ENCODE measurements at places on chromosomes 1 and 21.
A peak's percentile ranks its signal among the peaks of the same experiment; 100 is the strongest.

DNA sequence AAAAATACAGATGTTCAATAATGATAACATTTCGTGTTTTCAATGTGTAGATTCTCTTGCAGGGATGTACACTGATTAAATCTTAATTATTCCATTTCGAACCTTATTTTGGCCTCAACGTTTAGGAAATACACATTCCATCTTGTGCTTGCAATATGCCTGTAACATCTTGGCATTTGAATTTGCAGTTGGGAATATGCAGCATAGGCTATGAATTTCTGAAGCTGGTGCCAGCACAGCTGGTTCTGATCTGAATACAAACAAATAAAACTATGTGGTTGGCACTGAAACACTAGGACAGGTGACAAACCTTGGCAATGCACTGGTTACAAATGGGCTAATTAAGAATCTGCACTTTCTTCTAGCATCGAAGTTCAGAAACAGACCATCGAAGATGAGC is 108.4 kb downstream of the ERG start:
- no peak for ATAC-seq

DNA sequence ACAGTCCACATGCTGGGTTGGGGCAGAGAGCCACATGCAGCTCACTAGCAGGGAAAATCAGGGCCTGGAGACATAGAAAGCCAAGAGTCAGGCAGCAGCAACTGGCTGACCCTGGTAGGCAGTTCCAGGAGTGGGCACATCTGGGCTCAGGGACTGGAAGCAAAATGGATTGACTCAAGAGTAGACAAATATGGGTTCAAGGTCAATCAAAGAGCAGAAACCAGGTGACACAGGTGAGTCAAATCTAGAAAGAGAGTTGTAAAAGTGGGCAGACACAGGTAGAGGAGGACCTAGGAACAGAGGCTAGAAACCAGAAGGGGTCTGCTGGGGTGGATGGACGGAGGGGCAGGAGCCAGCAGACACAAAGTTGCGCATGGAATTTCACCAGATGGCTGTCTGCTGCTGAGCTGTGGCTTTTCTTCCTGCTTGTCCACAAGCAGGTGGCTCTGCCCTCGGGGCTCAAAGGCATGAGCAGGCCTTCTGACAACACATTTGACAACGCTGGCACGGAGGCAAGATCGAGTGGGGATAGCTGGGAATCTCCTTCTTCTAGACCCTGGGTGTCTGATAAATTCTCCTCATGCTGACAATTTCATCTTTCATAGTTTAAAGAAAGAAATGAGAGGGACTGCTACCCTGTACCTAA is 40.8 kb upstream of the IGSF3 start:
- no peak for ATAC-seq

GRCh38 chr1:223136086-223136485 is 7.0 kb downstream of the TLR5 start:
- no peak for ATAC-seq

GRCh38 chr1:109322974-109323373 is 16.2 kb upstream of the MYBPHL start:
- ATAC-seq = no peak

DNA sequence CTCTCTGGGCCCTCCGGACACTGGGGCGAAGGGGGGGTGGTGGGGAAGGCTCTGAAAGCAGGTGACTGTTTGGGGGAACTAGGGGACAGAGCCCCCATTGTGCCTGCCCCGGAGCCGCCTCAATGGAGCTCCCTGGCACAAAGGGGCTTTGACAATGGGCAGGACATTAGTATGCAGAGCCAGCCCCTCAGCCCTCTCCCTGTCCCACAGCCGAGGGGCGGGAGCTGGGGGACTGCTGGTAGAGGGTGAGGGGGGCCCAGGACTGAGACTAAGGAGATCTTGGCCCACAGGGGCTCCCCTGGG is 7.8 kb downstream of the KCNJ10 start:
- ATAC-seq = no peak

- no peak for ATAC-seq
These were observed 75.2 kb downstream of the AXDND1 start for GRCh38 chr1:179440971-179441370.

GRCh38 chr1:244224487-244225430 is 173.7 kb downstream of the ZBTB18 start:
- ATAC-seq = no peak

DNA sequence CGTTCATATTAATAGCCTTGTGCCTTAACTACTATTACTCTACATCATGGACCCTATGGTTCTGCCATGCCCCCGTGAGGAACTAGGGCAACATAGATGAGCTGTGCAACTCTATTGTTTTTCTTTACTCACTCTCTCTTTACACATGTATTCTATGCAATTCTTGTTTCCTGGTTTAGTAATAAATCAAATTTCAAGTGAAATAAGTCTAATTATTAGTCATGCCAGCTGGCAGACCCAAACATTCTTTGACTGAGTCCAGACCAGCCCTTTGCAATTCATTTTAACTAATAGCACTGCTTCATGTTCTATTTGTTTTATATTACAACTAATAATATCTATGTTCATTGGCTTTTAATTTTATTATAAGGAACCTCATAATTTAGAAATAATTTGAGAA is 789.3 kb upstream of the ADAMTS5 start:
- no peak for ATAC-seq

- ATAC-seq = no peak
These were observed 19.3 kb upstream of the IL22RA1 start for GRCh38 chr1:24162201-24162600.

DNA sequence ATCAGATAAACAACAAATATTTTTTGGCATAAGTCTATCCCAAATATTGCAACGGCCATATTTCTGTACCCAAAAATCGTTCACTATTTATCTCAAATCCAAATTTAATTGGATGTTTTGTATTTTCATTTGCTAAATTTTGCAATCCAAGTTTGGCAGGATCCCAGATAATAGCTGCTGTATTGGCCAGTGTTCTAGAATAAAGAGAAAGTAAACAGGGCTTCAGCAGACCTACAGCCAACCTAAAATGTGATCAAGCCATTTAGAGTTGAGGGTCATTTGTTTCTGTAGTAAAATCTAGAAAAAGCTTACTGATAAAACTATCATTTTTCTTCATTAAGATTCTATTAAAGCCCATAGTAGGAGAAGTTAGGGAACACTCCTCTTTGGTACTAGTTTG is 506.6 kb upstream of the PTBP2 start:
- ATAC-seq = no peak

GRCh38 chr1:245835386-245835785 is 671.7 kb downstream of the SMYD3 start:
- ATAC-seq = no peak

- peak; percentile 0 for ATAC-seq
These were observed 403 bp downstream of the CCNL2 start for GRCh38 chr1:1398677-1399186.

DNA sequence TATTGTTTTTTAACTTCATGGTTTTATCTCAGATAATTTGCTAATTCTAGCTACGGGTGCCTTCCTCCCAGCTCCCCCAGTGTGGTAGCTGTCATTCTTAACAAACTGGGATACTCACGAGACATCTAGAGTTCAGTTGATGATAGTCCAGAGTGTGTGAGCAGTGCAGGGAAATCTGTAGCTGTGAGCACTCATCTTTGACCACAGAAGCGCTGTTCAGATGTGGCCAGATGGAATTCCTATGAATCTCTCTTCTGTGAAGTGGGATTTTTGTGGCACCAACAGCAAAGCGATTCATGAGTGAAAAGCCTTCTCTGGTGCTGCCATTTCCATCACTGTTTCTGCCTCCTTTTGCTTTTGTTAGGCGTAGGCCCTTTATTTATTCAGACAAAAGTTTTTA is 125.1 kb downstream of the NFIA start:
- ATAC-seq = no peak

DNA sequence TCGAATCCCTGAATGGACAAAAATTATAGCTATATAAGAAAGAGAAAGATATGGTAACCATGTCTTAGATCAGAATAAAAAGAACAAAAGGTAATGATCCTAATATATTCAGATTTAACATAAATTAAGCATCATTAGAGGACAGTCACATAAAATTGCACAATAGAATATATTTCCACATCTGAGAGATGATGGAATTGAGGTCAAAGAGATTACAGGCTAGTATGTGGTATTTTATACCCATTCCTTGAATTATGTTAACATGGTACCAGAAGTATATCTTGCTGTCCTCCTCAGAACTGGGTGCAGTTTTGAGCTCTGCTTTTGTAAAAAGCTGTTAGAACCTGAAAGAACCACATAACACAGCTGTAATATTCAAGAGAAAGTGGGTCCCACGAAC is 245.6 kb upstream of the HOOK1 start:
- ATAC-seq = no peak

DNA sequence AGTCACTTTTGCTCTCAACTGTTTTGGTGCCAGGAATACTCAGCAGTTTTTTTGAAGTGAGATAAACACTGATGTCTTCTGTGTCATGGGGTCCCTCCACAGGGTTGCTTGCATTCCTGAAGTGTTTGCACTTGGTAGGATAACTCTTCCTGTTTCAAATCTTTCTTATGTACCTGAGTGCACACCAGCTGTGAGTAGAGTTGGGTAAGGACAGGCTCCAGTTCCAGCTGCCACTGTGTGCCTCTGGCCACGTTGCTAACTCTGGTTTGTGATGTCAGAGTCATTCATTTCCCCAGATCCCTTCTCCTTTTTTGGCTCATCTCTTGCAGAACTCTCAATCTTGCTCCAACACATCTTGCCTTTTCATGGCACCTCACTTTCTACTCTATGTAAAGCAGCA is 356.3 kb upstream of the B3GALT2 start:
- ATAC-seq = no peak

DNA sequence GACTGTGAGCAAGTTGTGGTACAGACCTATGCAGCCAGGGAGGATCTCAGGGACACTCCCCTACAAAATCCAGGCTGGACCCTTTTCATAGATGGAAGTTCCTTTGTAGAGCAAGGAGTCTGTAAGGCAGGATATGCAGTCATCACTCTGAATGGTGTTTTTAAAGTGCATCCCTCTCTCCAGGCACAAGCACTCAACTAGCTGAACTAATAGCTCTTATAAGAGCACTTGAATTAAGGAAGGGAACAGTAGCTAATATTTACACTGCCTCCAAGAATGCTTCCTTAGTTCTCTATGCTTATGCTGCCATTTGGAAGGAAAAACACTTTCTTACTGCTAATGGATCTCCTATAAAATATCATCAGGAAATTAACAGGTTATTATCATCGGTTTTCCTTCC is 27.0 kb upstream of the SMYD3 start:
- no peak for ATAC-seq

DNA sequence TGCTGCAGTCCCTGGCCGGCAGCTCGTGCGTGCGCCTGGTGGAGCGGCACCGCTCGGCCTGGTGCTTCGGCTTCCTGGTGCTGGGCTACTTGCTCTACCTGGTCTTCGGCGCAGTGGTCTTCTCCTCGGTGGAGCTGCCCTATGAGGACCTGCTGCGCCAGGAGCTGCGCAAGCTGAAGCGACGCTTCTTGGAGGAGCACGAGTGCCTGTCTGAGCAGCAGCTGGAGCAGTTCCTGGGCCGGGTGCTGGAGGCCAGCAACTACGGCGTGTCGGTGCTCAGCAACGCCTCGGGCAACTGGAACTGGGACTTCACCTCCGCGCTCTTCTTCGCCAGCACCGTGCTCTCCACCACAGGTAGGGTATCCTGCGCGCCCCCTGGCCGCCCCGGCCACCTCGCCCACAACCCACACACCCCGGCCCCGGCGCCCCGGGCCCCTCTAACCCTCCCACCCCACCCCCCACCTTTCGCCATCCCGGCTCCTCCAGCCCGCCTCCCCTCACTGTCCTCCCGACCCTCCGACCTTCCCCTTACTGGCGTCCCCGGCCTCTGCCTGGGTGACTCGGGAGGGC is 352 bp downstream of the KCNK1 start:
- peak; percentile 52 for ATAC-seq

- ATAC-seq = no peak
These were observed 196.3 kb upstream of the LMO4 start for GRCh38 chr1:87132284-87132870.

GRCh38 chr1:42936309-42937078 is 22.2 kb downstream of the SLC2A1 start:
- ATAC-seq = peak; percentile 60

GRCh38 chr1:34412598-34413370 is 236.1 kb downstream of the C1orf94 start:
- ATAC-seq = no peak

GRCh38 chr21:36909423-36909822 is 57.0 kb downstream of the HLCS start:
- ATAC-seq = peak; percentile 4

GRCh38 chr1:61285371-61285885 is 203.1 kb downstream of the NFIA start:
- ATAC-seq = no peak

- ATAC-seq = no peak
These were observed 26.8 kb downstream of the WNT9A start for GRCh38 chr1:227920896-227921295.

DNA sequence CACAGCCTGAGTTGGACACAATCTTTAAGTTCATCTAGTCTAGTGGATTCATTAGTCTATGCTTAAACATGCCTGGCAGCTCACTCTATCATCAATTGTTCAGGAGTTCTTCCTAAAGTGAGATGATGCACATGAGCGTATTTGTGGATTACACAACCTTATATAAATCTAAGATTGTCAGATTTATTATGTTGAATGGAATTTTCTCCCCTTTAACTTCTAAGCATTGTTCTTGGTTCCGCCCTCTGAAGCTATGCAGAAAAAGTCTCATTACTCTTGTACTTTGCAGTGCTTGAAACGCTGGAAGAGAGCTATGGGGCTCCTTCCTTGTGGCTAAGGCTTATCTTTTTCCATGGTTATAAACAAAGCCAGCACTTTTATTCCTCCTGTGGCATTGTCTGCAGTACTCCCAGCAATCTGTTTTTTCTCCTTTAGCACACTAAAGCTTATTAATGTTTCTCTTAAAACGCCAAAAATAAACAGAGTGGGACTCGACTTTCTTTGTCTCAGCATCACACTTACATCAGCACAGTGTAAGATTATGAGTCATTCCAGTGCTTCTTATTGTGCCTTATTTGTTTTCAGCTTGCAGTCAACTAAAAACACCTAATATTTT is 316.8 kb upstream of the CAMK1G start:
- ATAC-seq = peak; percentile 66

- no peak for ATAC-seq
These were observed 30.0 kb downstream of the XCL2 start for GRCh38 chr1:168513656-168514404.

DNA sequence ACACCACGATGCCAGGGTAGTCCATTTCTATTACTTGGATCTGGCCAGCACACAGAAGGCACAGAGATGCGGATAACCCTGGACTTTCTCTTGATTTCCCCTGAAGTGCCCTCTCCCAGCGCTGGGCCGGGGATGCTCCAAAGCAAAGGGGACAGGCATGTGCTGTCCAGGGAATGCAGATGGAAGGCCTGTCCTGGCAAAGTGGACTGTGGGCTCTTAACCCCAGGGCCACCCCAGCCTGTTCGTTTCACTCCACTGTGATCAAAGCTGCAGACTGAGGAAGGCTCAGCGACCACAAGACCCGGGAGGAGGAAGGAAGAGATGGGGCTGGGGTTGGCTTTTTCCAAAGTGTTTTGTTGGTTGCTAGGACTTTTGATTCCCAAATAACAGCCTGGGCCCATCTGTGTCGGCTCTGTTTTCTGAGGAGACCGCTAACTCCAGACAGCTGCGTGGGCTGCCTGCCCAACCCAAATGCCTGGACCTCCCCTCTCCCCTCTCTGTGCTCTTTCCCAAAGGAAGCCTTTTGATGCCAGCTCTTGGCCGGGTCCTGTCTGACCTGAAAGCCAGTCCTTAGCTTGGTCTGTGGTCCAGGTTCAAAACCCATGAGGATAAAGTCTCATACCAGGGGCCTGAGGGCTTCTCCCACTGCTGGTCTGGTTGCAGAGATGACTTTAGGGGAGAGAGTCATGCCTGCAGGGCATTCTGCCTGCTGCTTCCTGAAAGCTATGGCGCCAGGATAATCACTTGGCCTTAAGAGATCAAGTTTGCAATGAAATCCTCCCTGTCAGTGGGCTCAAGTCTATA is 119.6 kb upstream of the CD34 start:
- ATAC-seq = peak; percentile 23
